DMS153 (cell line): ENCODE measurements at places on chromosomes 16 and 17.
A peak's percentile ranks its signal among the peaks of the same experiment; 100 is the strongest.

DNA sequence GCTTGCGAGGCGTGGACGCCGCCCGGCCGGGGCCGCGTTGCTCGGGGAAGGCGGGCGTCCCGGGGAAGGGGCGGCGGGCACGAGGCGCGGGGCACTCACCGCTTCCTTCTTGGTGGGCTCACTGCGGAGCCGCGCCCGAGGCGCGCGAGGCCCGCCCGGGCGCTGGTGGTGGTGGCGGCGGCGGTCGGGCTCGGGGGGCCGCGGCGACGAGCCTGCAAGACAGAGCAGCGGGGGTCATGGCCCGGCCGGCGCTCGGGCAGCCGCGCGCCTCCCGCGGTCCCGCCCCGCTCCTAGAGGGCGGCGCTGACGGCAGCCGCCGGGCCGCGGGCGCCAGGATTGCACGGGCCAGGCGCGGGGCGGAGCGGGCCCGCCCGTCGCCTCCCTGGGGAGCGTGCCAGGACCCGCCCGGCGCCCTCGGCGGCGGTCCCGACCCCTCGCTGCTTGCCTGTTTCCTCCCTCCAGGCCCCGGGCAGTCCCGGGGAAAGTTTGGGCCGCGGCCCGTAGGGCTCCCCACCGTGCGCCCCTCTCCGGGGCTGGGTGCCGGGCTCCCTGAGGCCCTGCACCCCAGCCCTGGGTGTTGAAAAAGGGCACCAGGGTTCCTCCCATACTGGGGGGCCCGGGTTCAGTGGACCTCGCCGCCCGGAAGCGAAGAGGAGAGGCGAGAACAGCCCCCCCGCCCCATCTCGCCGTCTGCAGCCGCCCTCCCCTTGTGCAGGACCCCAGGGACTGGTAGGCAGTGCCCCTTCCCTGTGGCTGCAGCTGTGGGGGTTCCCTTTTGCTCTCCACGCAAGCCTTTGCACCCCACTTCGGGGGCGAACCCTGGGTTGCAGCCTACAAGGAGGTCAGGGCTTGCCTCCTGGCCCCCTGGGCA, at the start of gene C16orf74:
Gene C16orf74, minus strand, starts transcription at position 270 of the 871 bp plus-strand sequence. CDS start 15,879 bp downstream, outside the sequence.
- no peak for DNase-seq

DNA sequence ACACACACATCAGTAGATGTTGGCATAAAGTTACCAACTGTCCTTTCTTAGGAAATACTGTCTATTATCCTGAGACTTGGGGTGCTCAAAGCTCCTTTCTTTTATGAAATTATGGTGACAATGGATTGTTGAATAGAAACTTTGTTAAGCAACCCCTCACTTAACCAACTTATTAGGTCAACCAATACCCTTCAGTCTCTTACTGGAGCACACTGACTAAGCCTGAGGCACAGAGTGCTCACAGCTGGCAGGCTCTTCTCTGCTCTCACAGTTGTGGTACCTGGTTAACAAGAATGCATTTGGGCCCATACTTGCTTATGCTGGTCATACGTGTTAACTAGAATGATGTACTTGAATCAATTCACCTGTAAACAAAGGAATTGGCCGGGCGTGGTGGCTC, 24.8 kb downstream of the CD300LF start:
- DNase-seq = no peak

- DNase-seq = no peak
Measured at GRCh38 chr16:47944589-47944988, 211.2 kb downstream of the ABCC12 start.

- no peak for DNase-seq
Measured at GRCh38 chr16:31256466-31256865, 3.3 kb upstream of the ITGAM start.

- DNase-seq = peak; percentile 35
Measured at GRCh38 chr16:21708533-21709115, 44.9 kb downstream of the OTOA start.

GRCh38 chr17:31100840-31101459, 6.2 kb downstream of the NF1 start:
- DNase-seq = no peak

- DNase-seq = no peak
Measured at GRCh38 chr17:17675925-17676534, 5.2 kb upstream of the RAI1 start.

DNA sequence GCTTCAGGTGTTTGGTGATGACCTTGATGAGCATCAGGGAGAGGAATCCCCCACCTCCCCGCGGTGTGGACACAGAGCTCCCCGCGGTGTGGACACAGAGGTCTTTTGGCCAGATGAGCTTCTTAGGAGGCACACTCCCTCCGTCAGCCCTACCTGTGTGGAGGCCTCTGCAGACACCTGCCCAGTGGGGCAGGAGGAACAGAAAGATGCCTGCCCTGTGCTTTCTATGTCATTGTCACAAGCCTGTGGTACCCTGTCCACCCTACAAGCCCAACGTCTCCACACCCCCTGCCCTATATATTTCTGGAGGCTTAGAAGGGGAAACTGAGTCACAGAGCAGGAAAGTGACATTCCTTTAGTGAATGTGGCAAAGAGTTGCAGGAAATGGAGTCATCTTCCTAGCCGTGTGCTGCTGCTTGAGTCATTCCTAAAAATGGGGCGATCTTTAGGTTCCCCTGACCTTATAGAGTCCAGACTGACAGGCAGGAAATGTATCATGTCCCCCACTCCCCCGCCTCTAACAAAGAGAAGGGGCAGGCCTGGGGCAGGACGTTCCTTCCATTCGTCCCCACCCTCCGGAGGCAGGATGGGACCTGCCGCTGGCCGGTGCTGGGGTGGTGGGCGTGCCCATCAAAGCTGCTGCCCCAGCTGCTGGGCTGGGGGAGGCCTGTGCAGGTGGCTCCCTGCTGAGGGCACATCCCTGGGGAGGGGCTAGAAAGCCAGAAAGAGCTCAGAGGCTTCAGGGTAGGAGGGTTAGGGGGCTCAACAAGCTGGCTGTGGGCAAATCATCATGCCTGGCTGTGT, 1.0 kb upstream of the C16orf74 start:
- DNase-seq = no peak

DNA sequence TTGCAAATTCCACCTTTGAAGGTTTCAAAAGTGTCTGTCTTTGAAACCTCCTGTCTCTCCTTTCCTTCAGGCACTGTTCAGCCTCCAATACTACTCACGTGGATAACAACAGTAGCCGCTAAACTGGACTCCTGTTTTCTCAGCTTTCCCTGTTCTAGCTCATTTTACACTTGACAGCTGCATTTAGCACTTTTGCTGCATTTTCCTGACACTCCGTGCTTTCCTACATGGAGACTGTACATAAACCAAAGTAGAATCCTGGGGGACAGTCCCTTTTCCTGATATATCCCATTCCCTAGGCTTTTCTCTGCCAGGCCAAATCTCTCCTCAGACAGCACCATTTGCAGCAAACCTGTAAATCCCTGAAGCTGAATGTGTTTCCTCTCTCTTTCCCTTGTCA, 3.6 kb downstream of the CCL5 start:
- DNase-seq = no peak

DNA sequence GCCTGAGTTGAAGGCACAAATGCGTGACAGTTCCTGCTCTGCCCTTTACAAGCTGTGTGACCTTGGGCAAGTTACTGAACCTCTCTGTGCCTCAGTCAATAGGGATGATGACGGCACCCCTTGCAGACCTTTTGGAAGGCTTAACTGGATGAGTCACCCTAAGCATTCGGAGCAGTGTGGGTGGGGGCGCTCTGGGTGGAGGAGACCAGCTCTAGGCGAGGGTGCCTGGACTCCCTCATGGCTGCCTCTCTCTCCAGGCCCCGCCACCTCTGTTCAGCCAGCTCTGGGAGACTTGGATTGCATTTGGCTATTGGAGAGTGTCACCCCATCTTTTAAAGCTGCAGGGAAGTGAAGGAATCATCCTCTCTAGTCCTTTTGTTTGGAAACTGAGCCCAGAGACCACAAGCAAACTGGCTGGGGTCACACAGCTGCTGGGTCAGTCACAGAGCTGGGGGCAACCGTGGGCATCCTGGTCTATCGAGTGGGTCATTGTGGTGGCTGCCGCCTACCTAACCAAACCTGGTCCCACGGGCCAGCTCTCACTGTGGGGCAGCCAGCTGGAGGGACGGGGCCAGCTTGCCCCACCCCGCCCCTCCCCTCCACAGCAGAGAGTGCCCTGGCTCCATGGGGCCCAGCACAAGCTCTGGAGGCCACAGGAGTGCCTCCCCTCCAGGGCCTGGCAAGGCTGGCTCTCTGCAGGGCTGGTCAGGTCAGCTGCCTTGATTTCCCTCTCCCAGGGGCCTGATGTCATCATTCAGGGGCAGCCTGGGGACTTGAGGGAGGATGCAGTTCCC, 20.2 kb upstream of the GSE1 start:
- no peak for DNase-seq

DNA sequence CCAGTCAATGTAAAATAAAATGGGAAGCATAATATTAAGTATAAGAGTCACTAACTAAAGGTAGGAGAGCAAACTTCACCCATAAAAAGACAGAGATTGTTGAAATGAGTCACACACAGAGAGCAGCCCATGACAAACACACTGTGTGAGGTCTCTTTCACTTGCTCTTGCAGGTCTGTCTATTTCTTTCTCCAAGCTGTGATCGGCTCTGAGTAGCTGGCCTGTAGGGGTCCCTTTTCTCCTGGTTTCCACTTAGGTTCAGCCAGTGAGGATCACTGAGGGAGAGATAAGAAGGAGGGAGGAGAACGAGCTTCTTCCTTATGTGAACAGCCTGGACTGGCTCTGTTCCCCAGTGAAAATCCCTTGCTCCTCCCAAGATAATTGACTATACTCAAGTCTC, 133.7 kb upstream of the HS3ST3A1 start:
- no peak for DNase-seq

DNA sequence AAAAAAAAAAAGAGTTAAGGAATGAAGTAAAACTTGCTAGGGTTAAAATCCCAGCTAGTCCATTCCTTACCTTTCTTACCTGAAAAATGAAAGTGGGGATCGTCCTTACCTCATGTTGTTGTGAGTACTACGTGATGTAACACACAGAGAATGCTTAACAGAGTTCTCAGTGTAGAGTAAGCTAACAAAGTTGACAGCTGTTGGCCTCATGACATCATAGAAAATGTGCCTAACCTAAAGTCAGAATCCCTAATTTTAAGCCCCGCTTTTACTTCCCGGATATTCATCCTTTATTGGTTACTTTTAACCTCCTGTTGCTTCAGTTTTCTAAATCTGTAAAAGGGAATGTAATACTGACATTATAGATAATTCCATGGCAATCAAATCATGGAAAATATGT, 505.8 kb upstream of the HSBP1 start:
- DNase-seq = no peak

- no peak for DNase-seq
Measured at GRCh38 chr17:63774141-63774968, at the start of gene DDX42. Gene DDX42 (plus strand): TSS chr17:63774170. CDS start chr17:63787050, 12,880 bp downstream.

DNA sequence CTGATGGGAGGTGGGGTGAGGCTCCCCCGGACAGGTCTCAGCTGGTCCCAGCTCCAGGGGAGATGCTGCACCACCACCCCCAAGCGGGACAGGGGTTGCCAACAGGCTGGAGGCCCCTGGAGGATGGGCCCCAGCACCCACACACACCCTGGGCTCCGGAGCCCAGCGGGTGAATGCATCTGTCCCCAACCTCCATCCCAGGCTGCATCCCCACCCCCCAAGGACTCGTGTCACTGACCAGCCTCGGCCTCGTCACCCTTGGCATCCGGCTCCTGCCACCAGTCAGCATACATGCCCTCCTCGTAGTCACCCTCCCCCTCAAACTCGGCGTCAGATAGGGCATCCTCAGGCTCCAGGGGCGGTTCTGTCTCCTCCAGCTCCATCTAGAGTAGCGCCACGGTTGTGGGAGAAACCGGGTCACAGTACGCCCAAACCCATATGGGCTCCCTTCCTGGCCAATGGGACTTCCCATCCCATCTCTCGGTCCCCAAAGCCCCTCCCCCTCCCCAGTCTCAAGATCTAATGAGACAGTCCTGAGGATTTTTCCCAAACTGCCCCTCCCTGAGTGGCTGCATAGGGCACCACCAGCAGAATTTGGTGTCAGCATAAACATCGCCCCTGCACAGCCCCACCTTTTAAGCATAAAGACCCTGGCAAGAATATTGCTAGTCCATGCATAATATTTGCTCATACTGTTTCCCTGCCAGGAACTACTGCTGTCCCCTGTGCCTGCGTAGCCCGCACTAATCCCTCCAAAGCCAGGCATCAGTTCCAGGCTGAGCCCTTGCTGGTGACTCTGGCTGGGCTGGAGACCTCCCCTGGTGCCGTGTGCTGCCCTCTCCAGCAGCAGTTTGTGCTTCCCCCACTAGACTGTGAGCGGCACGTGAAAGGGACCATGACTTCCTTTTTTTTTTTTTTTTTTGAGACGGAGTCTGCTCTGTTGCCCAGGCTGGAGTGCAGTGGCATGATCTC, 8.4 kb downstream of the P3H4 start:
- no peak for DNase-seq

GRCh38 chr16:86951831-86952598, 365.2 kb downstream of the C16orf95 start:
- DNase-seq = no peak

DNA sequence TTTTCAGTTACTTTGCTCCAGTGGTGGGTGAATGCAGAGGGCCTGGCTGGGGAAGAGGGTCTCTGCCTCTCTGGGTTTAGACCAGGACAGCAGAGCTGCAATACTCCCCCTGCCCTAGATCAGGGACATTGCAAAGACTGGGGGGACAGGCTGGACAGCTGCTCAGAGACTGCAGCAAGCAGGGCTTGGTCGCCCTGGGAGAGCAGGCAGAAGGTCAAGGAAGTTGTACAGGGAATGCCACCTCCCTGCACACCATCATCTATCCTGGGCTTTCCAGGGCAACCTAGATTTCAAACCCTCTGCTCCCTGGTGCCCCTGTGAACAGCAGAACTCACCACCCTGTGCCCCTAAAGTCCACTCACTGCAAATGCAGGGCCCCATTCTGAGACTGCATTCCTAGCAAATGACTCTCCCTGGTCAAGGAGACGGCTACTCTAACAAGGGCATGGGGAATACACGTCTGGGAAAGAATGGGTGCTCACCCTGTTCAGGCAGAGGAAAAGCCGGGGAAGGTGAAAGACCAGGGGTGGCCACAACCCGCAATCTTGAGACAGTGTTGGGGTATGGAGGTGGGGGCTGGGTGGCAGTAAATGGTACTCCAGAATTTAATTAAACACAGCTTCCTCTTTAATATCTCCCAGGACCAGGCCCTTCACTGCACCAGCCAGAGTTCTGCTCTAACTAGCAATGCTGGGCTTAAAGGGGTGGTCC, 1.0 kb downstream of the KIFC3 start:
- no peak for DNase-seq

DNA sequence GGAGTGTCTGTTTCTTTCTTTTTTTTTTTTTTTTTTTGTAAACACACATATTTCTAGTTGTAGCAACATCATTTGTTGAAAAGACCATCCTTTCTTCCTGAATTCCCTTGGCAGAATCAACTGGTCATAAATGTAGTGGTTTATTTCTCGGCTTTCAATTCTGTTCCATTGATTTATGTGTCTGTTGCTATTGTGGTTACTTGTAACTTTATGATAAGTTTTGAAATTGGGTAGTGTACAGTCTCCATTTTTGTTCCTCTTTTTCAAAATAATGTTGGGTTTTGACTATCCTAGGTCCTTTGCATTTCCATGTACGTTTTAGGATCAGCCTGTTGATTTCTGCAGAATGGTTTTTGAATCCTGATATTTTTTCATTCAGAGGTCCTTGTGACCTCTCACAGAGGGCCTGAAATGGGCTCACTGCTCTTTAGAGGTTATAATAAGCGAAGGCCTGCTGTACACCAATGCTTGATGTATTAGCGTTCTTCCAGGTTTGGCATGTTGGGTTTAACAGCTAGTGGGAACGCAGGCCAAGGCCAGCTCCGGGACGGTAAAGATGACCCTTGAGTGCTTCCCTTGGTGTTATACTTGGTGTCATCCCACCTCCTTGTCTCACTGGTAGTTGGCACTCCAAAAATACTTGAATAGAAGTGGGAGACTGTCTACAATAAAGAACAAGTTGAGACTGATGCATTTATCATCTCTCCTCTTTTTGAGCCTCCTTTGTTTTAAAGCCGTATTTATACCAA, 43.8 kb downstream of the ZNRF1 start:
- DNase-seq = no peak
